ENCODE measurements at places on chromosomes 3 and 15.
A peak's percentile ranks its signal among the peaks of the same experiment; 100 is the strongest.

- no peak for DNase-seq
These were observed 422.3 kb upstream of the ROBO1 start for GRCh38 chr3:80190051-80190450.

DNA sequence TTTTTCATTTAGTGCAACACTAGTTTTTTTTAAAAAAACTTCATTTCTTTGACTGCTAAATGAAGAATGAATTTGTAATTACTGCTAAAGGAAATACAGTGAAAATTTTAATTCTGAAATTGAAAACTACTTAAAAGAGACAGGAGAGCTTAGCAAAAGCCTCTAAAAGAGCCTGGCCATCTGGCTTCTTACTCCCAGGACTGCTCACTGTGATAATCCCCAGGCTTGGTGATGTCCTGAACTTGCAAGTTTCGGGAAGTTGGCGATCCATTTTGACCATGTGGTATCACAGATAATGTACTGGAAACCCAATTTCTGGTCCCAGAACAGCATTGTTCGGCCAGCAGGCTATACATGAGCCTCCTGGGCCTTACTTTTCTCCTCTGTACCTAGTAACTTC is 292.1 kb downstream of the FGF12 start:
- no peak for DNase-seq

DNA sequence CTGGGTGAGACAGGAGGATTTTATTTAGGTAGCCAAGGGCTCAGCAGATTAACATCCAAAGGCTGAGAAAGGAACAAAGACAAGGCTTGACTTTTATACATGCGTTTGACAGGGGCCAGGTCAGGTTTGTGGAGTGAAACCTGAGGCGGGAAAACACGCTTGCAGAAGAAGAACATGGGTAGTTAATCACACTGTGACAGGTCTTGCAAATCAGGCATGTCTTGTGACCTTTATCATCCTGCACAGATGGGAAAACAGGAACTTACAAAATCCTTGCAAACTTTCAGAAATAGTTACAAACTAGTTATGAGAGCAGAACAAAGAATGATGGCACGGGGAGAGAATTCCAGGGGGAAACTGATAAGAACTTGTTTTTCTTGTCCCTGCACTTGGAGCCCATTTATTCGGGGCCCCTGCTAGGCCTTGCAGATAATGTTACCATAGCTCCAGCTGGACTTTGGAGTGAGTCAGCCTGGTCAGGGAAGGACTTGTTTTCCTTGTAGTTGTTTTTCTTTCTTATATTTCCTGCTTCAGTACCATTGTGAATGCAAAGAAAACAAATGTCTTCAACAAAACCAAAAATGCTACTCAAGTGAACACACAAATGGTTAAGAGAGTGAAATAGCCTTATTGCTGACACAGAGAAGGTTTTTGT is 965.9 kb upstream of the ROBO1 start:
- DNase-seq, result no peak

GRCh38 chr3:29754346-29754745 is 473.5 kb downstream of the RBMS3 start:
- DNase-seq, result no peak

GRCh38 chr3:152175528-152175889 is 93.2 kb upstream of the MBNL1 start:
- no peak for DNase-seq

- DNase-seq, result peak; percentile 11
These were observed 18.9 kb upstream of the TGM5 start for GRCh38 chr15:43285609-43286037.

GRCh38 chr15:92797168-92798052 is 102.7 kb upstream of the CHD2 start:
- no peak for DNase-seq

- DNase-seq, result no peak
These were observed 121.9 kb downstream of the SLCO3A1 start for GRCh38 chr15:91975241-91975978.

DNA sequence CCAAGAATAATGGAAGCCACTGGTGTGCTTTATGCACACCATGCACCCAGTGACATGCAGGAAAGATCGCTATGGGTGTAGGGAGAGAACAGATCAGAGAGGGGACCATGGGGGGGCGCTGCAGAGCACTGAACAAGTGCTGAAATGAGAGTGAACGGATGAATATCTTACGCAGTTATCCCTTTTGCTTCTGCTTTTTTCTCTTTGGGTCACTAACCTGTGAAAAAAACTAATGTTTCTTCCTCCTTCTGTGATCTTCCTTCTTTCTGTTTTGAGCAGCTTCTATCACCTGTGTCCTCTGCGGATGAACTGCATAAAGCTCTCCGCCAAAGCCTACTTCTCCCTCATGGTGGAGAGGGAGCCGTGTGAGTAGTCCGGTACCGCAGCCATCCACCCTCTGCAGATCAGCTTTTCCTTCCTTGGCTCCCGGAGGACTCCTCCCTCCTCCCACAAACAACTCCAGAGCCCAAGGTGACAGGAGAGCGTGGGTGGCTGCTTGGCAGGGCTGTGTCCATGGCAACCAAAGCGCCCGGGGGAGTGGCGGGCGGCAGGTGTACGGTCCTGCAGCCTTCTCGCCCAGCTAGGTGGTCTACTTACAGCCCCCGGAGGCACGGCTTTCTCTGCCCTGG is 106.2 kb downstream of the DGKG start:
- DNase-seq, result no peak

- DNase-seq, result no peak
These were observed 16.7 kb upstream of the DENND6A start for GRCh38 chr3:57709559-57709958.

DNA sequence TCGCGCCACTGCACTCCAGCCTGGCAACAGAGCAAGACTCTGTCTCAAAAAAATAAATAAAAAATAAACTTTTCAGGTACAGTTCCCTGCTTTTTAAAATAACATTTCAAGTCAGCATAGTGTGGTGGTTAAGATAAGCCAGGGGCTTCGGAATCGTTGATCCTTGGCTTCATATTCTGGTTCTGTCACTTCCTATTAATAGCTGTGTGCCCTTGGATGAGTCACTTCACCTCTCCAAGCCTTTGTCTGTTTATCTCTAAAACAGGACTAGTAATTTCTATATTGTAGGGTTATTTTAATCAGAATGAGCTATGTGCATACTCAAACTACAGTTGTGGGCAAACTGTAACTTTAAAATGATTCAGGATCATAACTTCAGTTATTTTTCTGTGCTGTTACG is 53.8 kb upstream of the SENP5 start:
- no peak for DNase-seq

- DNase-seq, result peak; percentile 29
These were observed 24.8 kb downstream of the TMOD2 start for GRCh38 chr15:51775967-51776816.

GRCh38 chr3:34207806-34208205 is 409.4 kb downstream of the PDCD6IP start:
- no peak for DNase-seq

- DNase-seq, result no peak
These were observed 288.9 kb downstream of the FAM43A start for GRCh38 chr3:194974468-194975135.

DNA sequence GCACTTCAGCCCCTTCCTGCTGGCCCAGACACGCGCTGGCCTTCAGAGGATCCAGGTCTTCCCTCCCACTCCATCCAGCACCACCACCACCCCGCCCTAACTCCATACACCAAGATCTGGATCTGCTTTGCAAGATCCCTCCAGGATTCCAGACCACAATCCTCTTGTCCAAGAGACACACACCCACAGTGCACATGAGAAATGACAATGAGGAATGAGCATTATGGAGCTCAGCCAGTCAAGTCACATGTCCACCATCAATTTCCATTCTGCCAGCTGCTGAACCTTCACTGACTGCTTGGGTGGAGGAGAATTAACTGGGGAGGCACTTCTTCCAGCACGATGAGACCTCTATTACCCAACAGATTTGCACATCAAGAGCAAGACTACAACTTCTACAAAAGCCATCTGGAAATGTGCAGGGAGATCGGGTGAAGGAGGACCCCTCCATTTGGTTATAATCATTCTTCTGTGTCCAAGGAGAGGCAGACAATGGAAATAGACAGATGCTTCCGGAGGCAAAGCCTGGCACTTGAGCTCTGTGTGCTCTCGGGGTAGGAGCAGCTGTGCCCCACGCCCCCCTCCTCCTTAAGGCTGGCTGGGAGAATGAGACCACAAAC is 12.3 kb upstream of the SPATA12 start:
- DNase-seq, result no peak

- DNase-seq, result peak; percentile 20
These were observed 27.5 kb downstream of the MELTF start for GRCh38 chr3:197001972-197002700.

- DNase-seq, result no peak
These were observed 18.0 kb upstream of the DNAJC13 start for GRCh38 chr3:132399054-132399929.

DNA sequence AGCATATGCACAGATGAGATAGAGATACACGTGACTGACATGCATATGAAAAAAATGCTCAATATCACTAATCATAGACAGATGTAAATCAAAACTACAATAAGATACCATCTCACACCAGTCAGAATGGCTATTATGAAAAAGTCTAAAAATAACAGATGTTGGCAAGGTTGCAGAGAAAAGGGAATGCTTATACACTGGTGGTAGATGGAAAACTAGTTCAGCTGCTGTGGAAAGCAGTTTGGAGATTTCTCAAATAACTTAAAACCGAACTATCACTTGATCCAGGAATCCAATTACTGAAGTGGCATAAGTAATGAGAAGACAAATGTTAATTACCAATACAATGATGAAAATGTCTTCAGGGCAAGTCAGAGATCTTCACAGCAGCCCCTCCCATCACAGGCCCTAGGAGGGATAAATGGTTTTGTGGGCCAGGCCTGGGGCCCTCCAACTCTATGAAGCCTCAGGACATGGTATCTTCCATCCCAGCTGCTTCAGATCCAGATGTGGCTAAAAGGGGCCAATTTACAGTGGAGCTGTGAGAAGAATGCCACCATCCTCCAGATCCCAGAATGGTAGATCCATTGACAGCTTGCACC is 71.4 kb upstream of the PLSCR4 start:
- no peak for DNase-seq

GRCh38 chr3:149581248-149581647 is 76.6 kb downstream of the WWTR1 start:
- no peak for DNase-seq

GRCh38 chr3:8645712-8646111 is 1.1 kb upstream of the SSUH2 start:
- no peak for DNase-seq

GRCh38 chr3:121473001-121473400 is 72.8 kb downstream of the POLQ start:
- DNase-seq, result no peak

DNA sequence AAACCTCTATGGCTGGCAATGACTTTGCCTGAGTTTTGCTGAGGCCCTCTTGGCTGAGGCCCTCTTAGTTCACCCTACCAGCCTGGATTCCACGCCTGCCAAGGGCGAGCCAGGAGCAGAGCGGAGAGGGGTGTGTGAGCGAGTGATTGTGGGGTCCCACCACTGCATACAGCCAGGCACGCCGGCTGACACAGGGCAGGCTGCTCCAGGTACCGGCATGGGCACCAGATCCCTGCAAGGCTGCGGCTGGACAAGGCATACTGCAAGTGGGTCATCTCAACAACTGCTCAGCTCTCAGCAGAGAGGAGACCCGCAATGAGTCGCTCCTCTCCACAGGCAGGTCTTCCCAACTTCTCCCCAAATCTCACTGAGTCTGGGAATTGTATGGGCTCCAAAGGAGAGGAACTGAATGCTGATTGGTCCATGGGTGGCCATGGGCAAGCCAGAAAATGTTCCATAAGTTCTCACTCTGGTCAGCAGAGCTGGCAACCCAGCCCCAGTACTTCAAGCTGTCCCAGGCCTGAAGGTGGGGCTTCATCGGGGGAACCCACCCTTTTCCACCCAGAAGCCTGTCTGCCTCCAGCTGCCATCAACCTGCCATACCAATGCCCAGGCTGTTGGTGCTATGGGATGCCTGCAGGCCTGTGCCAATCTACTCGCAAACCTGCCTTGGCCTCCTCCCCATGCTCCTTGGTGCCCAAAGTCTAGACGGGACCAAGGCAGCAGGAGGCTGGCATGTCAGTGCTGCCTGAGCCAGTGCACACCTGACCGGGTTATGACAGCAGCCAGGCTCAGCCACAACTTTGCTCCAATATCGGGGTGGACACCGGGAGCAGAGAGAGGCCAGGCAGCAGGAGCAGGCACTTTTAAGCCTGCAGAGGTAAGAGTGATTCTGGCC is 1273.6 kb upstream of the GBE1 start:
- no peak for DNase-seq

- DNase-seq, result no peak
These were observed 26.9 kb upstream of the THRB start for GRCh38 chr3:24521420-24522145.

DNA sequence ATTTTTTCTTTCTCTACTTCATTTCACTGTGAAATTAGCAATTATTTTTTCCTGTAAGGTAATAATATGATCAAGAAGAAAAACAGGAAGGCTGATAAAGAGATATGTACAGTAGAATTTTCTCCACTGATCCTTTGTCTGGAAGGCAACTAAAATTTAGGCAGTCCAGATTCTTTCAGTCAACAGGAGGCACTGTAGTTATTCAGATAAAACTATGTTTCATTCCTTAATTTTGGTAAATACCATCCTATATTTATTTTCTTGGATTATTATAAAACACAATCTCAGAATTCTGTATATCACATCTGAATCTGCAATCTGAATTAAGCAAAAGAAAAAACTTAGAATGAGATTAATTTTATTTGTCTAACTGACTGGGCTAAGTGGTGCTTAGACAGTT is 343.2 kb downstream of the LSAMP start:
- no peak for DNase-seq

DNA sequence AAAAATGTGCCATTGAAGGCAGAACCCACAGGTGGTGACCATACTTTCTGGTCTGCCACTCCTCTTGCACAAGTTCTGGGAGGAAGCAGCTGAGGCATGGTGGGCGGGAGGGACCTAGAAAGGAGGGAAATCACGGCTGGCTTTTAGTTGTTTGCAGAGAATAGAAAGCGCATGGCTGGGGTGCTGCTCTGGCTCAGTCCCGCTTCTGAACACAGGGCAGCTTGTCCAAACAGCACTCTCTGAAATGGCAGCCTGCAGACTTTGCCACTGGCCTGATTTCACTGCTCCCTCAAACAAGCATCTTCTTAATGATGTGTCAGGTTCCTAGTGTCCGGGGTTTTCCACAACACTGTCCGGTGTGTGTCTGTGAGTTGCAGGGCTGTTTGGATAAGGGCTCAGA is 76.7 kb downstream of the AAGAB start:
- DNase-seq, result no peak

DNA sequence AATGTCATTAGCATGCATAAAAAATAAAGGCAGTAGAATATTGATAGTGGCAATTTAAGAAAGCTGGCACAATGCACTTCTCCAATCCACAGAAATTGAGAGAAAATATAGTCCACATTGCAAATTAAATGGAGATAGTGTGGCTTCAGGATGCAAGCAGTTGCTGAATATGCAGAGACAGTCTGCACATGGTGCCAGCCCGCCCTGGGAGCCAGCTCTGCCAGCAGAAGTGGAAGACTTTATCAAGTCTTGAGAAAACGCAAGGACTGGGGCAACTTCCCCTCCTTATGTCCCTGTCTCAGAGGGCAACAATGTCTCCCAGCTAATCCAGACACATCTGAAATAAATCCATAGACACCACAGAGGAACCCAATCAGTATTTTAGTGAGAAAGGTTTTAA is 57.2 kb downstream of the MB21D2 start:
- no peak for DNase-seq

- DNase-seq, result no peak
These were observed 25.3 kb downstream of the RBPMS2 start for GRCh38 chr15:64749999-64750657.
